ENCODE measurements at places on chromosomes 6 and 20.

DNA sequence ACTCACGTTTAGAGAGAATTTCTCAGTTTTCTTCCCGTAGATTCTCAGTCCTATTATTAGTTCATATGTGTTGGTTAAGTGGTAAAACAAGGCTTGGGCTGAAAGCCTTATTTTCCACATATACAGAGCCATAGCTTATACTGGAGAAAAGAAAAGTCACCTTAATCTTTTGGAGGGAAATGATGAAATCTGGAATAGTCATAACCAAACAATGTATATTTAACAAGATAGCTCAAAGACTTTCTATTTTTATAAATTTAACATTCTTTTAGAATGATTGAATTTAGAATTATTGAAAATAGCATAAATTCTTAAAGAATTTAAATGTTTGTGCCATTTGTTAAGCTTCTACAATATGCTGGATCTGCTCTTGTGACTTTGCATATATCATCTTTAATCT is 85.8 kb downstream of the CDKAL1 start:
- DNase-seq = no peak

- DNase-seq = no peak
These were observed 979.0 kb downstream of the KIF16B start for GRCh38 chr20:15594158-15594695.

DNA sequence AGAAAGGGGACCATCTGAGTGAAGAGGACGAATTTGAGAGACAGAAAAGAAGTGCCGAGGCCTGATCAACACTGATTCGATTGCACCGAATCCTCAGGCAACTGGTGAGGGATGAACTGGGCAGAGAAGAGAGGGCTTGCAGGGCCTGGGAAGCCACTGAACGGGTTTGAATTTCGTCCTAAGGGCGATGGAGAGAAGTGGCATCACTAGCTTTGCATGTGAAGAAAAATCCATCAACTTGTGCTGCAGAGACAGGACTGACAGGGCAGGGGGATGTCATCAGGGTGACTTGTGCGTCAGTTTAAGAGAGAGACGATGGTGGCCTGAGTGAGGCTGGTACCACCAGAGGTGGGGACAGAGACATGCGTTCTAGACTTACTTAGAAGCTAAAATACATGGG is 73.7 kb upstream of the SLC22A23 start:
- DNase-seq = no peak

GRCh38 chr6:43939281-43940070 is 169.5 kb downstream of the VEGFA start:
- no peak for DNase-seq

DNA sequence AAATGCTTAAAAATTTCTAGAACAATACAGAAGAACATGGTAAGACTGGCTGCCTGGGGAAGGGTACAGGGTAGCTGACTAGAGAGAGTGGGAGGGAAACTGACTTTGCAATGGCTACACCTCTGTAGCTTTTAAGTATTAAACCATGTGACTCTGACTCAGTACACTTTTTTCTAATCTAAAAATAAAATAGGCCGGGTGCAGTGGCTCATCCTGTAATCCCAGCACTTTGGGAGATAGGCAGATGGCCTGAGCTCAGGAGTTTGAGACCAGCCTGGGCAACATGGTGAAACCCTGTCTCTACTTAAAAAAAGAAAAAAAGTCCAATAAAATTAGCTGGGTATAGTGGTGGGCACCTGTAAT is 18.5 kb downstream of the ATP9A start:
- DNase-seq = no peak

DNA sequence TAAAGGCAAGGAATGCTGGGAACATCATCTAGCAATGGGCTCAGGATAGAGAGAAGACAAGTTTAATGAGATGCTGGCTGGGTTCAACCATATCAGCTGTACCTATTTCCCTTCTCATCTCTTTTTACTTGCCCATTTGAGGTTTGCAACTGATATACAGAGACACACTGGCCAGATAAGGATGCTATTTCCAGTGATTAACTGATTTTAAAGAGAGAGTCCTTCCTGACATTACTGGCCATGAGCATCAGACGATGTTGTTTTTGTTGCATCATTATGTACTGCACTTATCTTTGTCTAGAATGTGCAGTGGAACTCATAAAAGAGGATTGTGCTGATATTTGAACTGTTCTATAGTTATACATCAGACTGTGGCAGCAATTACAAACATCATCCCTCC is 252.7 kb downstream of the BTBD3 start:
- no peak for DNase-seq

DNA sequence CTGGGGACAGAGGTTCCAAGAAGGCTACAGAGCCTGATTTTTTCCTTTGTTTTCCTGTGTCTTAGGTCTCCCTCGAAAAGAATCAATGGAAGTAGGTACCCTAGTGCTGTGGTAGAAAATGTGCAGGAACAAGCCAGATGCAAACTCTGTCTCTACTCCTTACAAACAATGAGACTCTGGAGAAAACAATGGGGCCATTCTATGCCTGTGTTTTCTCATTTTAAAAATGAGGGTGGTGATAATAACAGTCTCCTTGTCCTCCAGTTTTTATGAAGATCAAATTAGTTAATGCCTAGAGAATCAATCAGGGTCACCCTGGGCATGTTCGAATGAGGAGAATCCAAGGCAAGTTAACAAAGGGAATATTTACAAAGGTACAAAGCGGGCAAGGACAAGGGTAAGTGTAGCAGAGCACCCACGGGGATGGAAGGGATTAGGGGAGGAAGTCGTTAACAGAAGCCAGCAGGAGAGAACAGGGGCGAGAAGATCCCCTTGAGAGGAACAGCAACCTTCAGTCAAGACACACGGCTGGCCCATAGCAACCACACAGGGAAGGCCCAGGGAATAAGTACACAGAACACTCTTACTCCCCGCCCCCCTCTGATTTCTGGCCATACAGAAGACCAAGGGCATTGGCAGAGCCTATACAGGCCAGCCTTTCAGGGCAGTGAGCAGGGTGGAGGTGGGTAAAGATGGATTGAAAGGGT is 342.8 kb downstream of the PTPRT start:
- DNase-seq = no peak

DNA sequence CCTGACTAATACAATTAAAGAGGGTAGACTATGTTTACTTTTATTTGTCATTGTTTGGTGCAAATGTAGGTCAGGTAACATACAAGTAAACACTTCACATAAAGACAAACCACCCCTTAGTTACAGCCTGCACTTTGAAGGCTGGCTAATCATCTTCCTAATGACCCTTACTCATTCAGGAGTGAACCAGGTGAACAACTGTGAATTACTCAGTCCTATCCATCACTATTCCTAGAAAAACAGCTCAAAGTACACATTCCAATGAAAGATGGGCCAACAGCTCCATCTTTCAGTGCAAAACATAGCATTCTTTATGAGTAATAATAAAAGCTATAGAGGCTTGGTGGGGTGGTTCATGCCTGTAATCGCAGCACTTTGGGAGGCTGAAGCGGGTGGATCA is 78.2 kb downstream of the FRK start:
- no peak for DNase-seq

DNA sequence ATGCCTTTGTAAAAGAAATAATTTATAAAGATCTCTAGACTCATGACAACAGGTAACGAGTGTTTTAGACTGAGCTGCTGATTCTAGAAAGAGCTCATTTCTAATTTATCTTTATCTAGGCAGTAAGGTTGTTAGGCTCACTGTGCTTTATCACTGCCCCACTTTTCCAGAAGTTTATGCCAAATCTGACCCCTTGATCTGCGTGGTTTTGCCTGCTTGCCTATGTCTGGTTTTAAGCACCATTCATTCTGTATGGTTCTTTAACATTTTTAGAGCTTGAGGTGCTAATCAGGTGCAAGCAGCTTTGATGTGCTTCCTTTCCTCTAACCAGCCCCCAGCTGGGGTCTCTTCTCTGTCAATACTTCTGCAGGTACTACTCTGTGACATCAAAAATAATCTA is 49.7 kb upstream of the GCLC start:
- DNase-seq = no peak

All from stimulated activated CD4-positive, alpha-beta T cell treated with anti-CD3 and anti-CD28 coated beads, Interleukin-12 subunit alpha, Interleukin-12 subunit beta, amount 100 ng/mL, for 24 hours (primary cell).